ENCODE measurements at places on chromosomes 1 and 21.

DNA sequence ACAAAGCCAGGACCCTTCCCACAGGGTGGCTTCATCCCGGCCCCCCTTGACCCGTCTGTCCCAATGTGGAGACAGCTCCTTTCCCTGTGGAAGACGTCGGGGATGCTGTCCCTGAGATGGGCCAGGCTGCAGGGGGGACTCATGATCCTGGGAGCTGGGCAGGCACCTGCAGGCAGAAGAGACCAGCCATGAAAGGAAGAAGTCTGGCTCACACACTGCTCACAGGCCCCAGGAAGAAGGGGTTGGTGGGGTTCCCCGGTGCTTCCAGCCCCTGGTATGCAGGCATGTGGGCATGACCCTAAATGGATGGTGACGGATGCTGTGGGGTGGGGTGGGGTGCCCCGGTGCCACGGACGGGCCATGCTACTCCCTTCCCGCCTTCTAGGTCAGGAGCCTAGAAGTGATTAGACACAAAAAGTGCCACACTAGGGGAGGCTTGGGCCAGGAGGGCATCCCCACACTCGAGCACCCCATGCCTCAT lies 8.3 kb downstream of the ACTRT2 start:
- no peak for DNase-seq

- DNase-seq = no peak
These were observed 359 bp downstream of the LRRC3 start for GRCh38 chr21:44455524-44456213.

GRCh38 chr1:109769330-109770078 lies 5.8 kb upstream of the EPS8L3 start:
- DNase-seq = no peak

DNA sequence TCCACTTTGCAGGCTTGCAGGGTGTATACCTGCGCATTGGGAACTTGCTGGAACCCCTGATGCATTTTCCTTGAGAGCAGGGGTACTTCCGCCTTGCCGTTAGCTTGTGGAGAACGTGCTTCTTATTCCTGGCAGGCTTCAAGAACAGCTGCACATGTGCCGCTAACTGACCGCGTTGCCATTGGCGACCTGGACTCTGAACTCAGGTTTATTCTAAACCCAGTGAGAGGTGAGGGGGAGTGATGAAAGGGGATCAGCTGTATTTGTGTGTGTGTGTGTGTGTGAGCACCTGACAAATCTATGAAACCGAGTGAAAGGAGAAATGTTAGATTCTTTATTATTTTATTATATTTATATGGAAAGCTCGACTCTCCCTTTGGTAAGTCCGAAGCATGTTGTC lies 128.6 kb downstream of the HUNK start:
- no peak for DNase-seq

GRCh38 chr1:94115900-94116436 lies 5.0 kb downstream of the ABCA4 start:
- DNase-seq = no peak

- no peak for DNase-seq
These were observed 56.0 kb upstream of the NBPF3 start for GRCh38 chr1:21383785-21384401.

GRCh38 chr1:198756470-198756869 lies 117.6 kb downstream of the PTPRC start:
- no peak for DNase-seq

DNA sequence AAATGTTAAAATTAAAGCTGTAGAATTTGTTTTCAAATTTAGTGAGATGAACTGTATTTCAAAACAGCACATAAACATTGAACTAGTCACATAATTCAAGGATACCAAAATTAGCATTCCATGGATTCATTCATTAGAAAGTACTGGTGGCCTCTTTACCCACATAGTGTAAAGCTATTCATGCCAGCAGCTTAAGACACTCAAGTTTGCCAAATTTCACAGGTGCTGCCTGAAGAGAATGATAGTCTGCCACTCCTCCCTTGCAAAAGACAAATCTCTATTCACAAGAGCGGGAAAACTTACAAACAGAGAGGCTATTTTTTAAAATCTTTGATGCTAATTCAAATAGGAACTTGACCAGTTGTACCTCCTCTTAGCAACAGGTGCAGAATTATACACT lies 337.0 kb downstream of the BRINP3 start:
- no peak for DNase-seq

- no peak for DNase-seq
These were observed 150.0 kb downstream of the TPR start for GRCh38 chr1:186225096-186225495.

DNA sequence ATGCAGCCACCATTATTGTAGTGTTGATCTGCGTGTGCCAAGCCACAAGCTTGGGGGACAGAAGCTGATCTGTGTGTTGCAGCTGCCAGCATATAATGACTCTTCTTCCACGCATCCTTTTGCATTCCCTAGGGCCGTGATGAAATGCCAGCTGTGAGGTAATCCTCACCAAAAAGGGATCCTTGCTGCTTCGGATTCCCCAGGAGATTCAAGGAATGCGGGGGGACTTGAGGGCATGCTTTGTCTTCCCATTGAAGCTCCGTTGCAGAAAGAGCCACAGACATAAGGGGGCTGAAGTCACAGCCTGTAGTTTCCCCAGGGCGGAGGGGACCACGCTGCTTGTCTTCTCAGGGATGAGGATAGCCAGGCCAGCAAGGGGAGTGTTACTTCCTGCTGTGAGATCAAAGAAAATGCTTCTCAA lies 281.6 kb upstream of the FMN2 start:
- no peak for DNase-seq

- no peak for DNase-seq
These were observed 31.6 kb downstream of the ZC3H11B start for GRCh38 chr1:219581344-219581743.

DNA sequence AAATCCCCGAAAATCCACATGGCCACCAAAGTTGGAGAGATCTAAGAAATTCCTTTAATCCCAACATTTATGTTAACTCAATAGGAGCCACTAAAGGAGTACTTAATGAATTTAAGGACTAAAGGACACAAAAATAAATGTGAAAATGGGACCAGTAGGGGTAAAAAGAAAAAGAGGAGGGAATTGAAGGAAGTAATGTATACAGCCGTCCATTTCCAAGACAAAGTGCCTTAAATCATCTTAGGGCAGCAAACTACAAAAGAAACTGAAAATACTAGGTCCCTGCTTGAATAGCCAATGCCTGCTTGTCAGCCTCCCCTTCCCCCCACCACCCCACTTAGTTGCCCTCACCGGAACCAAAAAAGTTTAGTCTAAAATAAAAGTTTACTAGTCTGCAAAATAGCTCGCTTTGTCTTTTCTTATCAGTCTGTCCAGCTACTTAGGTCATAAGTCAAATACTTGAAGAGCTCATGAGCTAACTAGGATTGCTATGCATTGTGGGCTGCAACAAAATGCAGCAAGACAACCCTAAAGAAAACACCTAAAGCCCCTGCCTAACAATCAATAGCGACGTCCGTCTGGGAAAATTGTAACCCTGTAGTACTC lies 66.3 kb upstream of the TLR5 start:
- no peak for DNase-seq

GRCh38 chr1:239353536-239353935 lies 32.8 kb upstream of the CHRM3 start:
- no peak for DNase-seq

- no peak for DNase-seq
These were observed 356.3 kb upstream of the DPYD start for GRCh38 chr1:98277118-98277517.

DNA sequence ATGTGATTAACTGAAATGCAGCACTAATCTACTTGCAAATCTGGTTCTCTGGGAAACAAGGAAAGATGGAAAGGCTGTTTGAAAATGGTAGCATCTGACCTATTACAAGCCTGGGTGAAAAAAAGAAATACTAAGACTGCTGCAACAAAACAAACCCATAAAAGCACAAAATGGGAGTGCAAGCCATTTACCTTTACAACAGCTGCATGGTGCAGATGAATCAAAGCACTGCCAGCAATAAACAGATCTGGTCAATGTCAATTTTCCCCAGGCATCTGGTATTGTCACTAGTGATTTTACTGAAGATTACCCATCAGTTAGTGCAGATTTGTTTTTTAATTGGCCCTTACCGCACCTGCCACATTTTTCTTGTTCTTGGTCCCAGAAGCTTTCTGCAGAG lies 1341.7 kb downstream of the PLA2G4A start:
- DNase-seq = no peak

DNA sequence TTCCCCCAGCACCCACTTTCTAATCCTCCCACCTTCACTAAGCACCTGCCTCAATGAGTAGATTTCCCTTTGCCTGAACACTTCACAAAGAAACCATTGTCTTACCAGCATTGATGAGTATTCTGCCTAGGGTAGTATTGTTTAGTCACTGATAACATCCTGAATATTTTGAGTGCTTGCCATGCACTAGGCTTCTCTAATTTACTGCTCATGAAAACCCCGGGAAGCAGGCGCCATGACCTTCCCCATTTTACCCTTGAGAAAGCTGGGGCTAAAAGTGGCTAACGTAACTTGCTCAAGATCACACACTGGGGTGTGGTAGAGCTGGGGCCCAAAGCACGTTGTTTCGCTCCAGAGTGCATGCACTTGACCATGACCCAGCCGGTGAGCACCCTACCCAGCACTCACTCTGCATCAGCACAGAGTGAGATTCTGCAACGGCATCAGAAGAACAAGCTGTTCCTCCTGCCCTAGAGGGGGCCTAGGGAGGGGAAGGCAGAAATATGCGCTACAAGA lies 10.6 kb upstream of the F3 start:
- DNase-seq = no peak

- no peak for DNase-seq
These were observed 243.6 kb upstream of the DMRTA2 start for GRCh38 chr1:50666849-50667248.

DNA sequence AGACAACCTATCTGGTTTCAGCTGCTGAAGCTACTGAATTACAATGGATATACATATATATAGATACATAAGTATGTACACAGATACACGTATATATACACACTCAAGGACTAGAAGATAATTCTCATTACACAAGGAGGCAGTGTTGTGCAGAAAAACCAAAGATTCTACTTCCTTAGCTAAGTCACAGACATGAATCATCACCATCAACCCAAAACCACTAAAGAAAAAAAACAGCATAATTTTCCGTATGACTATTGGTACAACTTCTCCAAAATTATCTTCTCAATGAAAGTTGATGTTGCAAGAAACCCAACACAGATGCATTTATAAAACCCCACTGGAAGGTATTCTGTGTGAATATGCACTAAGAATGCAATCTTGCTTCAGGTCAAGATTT lies 36.8 kb upstream of the RPF1 start:
- no peak for DNase-seq

- DNase-seq = no peak
These were observed 1.7 kb downstream of the IKBKE start for GRCh38 chr1:206472024-206472423.

- DNase-seq = no peak
These were observed 106.2 kb downstream of the DHRS3 start for GRCh38 chr1:12511516-12512468.

- DNase-seq = no peak
These were observed 19.8 kb downstream of the ATP6V1G3 start for GRCh38 chr1:198520524-198521254.

DNA sequence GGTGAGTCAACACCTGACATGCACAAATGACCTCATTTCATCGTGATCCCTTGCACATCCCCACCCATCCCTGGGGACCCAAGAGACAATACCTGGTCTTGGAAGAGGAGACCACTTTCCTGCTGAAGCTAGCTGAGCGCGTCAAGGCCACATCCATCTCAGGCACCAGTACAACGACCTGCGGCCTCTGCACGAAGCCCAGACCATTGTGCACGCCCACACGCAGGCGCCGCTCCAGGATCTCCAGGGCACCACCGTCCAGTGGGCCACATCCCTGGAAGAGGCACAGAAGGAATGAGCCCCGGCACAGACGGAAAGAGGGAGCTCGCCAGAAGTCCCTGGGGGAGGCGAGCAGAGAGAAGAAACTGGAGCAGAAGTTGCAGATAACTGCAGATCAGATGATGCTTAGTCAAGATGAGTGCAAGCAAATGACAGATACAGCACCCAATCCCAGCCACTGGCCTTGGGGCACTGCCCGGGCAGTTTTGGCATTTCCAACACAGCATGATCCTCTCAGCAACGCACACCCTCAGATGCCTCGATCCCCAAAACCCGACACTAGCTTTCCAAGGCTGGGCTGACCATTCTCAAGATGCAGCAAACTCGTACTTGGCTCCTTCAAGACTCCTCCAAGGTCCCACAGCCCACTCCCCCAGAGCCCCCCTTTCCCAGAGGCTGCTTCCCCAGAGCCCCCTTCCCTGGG lies 44.1 kb downstream of the NPHP4 start:
- no peak for DNase-seq

DNA sequence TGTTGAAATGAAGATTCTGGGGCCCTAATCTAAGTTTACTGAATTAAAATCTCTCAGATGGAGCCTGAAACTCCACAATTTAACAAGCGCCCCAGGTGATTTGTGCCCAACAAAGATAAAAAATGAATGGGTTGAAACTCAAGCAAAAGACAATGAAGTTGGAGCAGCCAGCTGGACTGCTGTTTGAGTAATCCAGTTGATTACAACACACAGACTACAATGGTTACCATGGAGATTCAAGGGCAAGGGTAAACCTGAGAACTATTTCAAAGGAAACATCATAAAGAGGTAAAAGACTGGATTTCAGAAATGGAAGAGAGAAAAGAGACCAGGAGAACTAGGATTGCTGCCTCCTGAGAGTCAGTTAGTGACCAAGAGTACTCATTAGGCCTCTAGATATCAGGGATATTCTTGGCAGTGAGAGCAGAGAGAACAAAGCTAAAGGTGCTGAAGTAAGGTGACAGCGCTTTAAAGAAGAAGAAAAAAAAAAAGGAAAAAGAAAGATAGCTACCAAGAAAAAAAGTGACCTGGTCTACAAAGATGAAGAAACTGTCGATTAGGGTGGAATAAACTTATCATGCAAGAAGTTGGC lies 44.5 kb downstream of the LRRC53 start:
- DNase-seq = no peak

- no peak for DNase-seq
These were observed 1.3 kb downstream of the CRTC2 start for GRCh38 chr1:153956997-153957715.

GRCh38 chr1:105684714-105685113 lies 1371.8 kb upstream of the PRMT6 start:
- DNase-seq = no peak

- no peak for DNase-seq
These were observed 314.1 kb upstream of the USP25 start for GRCh38 chr21:15415541-15416261.

GRCh38 chr1:221234791-221235190 lies 355.5 kb downstream of the HLX start:
- DNase-seq = no peak

DNA sequence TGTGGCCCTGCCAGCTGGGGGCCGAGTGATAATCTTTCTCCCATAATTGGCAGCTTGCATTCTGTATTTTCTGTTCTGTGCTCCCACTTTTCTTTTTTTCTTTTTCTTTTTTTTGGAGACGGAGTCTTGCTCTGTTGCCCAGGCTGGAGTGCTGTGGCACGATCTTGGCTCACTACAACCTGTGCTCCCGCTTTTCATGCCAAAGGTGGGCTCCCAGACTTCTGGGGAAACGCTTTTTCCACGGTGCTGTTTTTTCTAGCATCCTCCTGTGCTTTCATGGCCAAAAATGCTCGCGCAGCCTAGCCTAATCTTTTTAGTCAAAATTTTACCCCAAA lies 585 bp upstream of the AHCTF1 start:
- no peak for DNase-seq

Measured in activated CD4-positive, CD25-positive, alpha-beta regulatory T cell (primary cell).